Muscle of arm (tissue), 14 donors: ENCODE measurements at places on chromosomes 6 and 20. TPM values are rescaled to one million over a fixed set of nuclear protein-coding genes. Genes with fewer than 3 reads are reported as not detected.

GRCh38 chr6:106163446-106163965 lies 77.4 kb downstream of the PRDM1 start:
- DNase-seq: peak; percentile 31

DNA sequence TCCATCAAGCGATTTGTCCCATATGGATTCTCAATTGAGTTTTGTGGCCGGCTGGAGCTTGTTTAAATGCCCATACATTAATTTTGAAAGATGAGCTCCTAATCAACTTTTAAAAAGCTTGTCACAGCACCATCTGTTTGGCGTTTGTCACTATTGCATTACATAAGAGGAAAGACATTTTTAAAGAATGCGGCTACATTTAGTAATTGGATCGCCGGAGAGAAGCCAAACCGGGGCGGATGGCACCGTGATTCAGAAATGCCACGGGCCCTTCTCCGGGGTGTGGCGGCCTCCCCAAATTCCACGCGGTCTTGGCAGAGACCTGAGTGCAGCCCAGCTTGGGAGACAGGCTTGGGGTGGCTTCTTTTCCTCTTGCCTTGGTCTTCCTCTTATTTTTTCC lies 67.7 kb upstream of the ZNFX1 start:
- peak; percentile 61 for DNase-seq

DNA sequence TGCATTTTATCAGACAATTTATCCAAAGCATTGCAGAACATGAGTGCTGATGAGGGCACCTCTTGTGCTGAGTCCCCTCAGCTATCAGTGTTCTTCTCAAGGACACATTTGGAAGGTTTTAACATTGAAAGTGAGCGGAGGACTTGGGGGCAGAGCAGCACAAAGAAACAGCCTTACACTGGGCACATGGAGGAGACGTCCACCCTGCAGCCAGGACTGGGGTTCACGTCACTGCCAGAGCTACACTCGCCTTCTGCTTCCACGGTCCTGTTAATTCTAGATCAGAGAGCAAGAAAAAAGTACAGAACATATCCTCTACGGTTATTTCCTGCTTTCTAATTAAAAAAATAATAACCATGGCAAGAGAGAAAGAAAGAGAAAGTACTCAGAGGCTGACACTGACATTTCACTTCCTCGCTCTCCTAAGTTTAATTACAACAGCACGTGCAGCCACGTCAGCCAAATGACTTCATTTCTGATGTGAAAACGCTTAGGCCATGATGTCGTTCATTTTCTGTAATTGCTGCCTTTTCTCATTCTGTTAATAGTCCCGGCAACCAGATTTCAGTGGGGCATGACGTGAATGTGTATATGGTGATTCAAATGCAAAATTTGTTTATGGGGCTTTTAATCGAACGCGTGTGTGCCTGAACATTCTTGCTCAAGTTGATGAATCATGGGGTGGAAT lies 5.1 kb downstream of the PRND start:
- no peak for DNase-seq

- no peak for DNase-seq
These were observed 180.8 kb upstream of the PHACTR1 start for GRCh38 chr6:12535586-12536314.

DNA sequence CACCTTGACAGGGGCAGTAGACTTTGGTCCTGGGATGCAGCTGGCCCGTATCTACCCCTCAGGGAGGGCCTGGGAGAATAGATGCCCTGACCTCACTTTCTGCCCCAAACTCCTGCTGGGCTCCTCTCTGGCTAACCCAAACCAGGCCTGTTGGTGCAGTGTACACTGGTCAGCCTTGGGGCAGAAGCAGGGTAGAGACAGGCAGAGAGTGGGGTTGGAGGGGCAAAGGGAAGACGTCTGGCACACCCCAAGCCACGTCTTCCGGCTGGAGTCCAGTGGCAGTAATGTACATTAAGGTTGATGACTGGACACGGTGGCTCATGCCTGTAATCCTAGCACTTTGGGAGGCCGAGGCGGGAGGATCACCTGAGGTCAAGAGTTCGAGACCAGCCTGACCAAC lies 9.3 kb downstream of the DDR1 start:
- DNase-seq: no peak

DNA sequence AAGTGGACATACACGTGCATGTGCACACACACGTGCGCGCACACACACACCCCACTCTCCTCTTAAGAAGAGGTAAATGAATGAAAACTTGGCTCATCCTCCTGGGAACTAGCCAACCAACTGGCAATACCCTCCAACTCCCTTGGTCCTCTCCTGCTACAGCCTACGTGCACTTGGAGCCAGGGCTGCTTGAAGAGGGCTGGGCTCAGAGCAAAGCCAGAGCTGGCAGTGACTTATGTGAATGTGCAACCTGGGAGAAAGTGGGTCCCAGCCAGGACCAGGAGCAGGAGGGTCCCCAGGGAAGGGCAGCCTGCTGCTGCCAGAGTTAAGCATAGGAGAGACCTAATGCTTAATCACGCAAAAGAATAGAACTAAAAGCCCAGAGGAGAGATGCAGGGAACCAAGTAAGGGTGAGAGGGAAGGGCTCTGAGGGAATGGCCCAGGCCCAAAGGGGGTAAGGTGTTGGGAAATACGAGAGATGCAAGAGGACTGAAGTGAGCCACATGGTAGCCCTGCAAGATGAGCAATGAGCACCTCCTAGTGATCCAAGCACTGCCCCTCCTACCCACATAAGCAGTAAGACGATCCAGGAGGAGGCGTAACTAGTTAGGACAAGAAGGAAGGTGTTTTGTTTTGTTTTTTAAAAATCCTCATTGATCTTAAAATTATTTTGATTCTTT lies 24.7 kb downstream of the TRAF3IP2 start:
- DNase-seq: no peak

GRCh38 chr20:24581443-24582170 lies 112.2 kb downstream of the SYNDIG1 start:
- no peak for DNase-seq

GRCh38 chr20:62156592-62157386 lies 13.2 kb downstream of the SS18L1 start:
- peak; percentile 36 for DNase-seq

- DNase-seq: no peak
These were observed 21.4 kb downstream of the PCSK2 start for GRCh38 chr20:17248224-17248623.

DNA sequence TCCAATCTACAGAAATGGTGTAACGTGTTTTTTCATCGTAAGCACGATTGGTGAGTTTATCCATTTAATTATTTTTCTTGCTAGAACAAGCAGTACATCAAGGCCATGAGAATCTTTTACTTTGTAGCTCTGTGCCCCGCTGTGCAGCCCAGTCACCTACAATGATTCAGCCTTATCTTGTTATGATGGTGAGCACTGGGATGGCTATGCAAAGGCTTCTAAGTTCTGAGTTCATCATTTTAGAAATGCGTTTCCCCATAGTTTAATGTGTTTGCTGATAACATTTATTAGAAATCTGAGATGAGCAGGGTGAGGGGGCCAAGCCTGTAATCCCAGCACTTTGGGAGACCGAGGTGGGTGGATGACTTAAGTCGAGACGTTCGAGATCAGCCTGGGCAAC lies 111.8 kb upstream of the QKI start:
- DNase-seq: no peak

GRCh38 chr6:49978332-49979226 lies 9.2 kb upstream of the DEFB113 start:
- DNase-seq: no peak

GRCh38 chr6:135675862-135676261 lies 175.6 kb upstream of the PDE7B start:
- no peak for DNase-seq

The VSX1 gene
- polyA plus RNA-seq: not detected

The PERP gene
- polyA plus RNA-seq: 0.70 TPM

The GSTA3 gene
- polyA plus RNA-seq: not detected

The GUCA1A gene
- not detected for polyA plus RNA-seq

The LBP gene
- not detected for polyA plus RNA-seq

The WFDC10B gene
- not detected for polyA plus RNA-seq
